Sciatic nerve (tissue), 2 donors: ENCODE measurements at places on chromosomes 1 and 21. TPM values are rescaled to one million over a fixed set of nuclear protein-coding genes. Genes with fewer than 3 reads are reported as not detected.

Gene GBP3
- 25.9 TPM for total RNA-seq

GRCh38 chr1:80506216-80506615, 1294.5 kb upstream of the ADGRL2 start:
- no peak for DNase-seq

DNA sequence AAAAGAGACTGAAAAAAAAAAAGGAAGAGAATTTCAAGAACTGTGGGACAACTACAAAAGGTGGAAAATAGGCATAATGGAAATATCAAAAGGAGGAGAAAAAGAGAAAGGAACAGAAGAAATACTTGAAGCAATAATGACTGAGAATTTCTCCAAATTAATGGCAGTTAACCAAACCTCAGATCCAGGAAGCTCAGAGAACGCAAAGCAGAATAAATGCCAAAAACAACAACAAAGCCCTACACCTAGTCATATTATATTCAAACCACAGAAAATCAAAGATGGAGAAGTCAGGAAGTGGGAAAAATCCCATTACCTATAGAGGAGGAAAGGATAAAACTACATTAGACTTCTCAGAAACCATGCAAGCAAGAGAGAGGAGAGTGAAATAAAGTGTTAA, 20.7 kb upstream of the AHCYL1 start:
- DNase-seq: no peak

Gene C1orf53
- total RNA-seq: 1.3 TPM

- no peak for DNase-seq
Measured at GRCh38 chr1:115067161-115067859, 22.0 kb downstream of the TSPAN2 start.

Gene ASCL5
- not detected for total RNA-seq

GRCh38 chr1:246591958-246592357, 25.7 kb downstream of the CNST start:
- DNase-seq: no peak
